ENCODE measurements at places on chromosomes 1 and 21.

DNA sequence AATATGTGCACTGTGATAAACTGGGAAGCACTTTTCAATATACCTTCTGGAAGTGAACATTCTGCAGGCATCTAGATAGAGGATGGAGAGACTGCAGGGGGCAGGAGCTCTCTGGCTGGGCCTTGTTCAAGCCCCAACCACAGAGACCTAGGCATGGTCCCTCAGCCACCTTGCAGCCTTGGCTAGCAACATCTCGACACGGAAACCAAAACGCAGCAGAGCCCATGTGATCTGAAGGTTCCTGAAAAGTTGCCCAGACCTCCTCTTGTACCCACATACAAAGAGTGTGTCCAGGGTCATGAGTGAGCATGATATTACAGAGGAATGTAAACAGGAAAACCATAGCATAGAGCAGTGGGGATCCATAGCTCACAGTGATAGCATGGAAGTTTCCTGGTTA is 33.1 kb upstream of the SAMD11 start:
- DNase-seq, result no peak

- DNase-seq, result no peak
These were observed 109.9 kb downstream of the NGF start for GRCh38 chr1:115228191-115228590.

DNA sequence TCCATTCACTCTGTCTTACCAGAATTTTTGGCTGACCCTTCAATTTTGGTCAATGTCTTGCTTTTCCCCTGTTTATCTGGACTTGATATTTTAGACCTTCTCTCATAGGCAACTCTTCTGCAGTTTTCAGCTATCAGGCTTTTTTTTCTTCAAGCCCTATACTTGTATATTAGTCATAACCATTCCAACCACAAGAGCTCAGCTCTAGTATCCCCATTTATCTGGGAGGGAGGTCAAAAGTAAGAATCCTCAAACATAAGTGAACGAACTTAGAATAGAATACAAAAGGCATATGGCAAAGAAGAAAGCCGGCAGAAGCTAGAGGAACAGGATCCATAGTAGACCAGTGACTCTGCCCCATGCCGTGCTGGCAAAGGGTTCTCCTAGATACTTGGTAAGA is 45.9 kb upstream of the TNFSF4 start:
- DNase-seq, result no peak

DNA sequence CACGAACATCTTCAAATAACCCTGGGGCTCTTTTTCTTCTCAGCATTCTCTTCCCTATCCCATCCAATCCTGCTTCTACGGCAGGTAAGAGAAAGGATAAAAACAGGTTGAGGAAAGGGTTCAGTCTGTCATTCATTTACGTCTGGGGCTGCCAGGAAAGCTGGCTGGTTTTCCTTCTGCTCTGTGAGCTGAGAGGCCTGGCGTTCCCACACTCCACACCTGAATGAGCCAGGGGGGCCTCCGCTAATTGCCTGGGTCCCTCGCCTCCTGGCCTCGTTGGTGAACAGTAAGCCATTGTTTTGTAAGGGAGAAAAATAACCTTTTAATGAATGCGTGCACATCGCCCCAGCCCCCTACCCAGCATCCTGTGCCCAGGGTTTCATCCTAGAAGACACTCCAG is 70.8 kb upstream of the SIM2 start:
- DNase-seq, result no peak

- no peak for DNase-seq
These were observed 47.4 kb upstream of the TSPAN2 start for GRCh38 chr1:115136706-115137105.

DNA sequence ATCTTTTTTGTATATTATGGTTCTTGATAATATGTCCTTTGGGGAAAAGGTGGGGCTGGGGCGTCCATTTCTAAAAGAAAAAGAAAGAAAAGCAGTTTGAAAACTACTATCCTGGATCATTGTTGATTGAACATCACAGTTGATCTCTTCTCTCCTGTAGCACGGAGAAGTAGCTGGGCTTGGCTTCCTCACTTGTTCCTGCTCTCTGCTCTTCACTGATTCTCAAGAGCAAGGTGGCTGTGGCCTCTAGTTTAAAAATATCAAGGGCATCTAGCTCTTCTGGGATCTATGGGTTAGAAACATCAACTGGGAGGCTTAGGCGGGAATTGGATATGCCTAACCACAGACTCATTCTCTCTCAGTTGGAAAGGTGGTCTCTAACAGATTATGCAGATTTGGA is 38.1 kb upstream of the EPHA8 start:
- no peak for DNase-seq

GRCh38 chr21:28875078-28875477 is 117.6 kb downstream of the LTN1 start:
- no peak for DNase-seq

DNA sequence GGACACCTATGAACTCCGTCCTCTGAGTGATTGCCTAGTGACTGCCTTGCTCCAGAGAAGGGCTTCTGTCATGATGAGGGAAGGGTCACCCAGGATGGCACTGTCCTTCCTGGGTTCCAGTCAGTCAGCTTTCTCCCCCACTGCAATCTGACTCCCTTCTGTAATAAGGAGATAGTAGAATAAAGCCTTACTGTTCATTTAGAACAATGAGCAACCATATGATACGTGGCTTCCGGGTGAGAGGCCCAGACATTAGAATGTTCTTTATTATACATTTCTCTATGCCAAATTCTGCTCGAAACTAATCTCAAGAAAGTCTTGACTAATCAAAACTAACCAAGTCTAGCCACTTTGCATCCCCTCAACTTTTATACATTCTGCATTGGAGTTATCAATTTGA is 8.5 kb upstream of the MTMR11 start:
- DNase-seq, result no peak

DNA sequence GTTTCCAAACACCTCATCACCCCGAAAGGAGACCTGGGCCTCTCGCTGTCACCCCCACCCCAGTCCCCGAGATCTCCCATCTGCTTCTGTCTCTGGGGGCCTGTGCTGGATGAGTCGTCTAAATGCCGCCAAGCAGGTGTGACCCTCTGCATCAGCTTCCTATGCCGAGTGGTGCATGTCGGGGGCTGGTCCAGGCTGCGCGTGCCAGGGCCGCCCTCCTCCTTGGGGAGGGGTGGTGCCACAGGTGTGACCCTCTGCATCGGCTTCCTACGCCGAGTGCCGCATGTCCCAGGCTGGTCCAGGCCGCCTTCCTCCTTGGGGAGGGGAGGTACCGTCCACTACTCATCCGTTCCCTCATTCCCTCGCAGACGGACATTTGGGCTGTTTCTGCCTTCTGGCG is 115.7 kb downstream of the PRDM16 start:
- no peak for DNase-seq

DNA sequence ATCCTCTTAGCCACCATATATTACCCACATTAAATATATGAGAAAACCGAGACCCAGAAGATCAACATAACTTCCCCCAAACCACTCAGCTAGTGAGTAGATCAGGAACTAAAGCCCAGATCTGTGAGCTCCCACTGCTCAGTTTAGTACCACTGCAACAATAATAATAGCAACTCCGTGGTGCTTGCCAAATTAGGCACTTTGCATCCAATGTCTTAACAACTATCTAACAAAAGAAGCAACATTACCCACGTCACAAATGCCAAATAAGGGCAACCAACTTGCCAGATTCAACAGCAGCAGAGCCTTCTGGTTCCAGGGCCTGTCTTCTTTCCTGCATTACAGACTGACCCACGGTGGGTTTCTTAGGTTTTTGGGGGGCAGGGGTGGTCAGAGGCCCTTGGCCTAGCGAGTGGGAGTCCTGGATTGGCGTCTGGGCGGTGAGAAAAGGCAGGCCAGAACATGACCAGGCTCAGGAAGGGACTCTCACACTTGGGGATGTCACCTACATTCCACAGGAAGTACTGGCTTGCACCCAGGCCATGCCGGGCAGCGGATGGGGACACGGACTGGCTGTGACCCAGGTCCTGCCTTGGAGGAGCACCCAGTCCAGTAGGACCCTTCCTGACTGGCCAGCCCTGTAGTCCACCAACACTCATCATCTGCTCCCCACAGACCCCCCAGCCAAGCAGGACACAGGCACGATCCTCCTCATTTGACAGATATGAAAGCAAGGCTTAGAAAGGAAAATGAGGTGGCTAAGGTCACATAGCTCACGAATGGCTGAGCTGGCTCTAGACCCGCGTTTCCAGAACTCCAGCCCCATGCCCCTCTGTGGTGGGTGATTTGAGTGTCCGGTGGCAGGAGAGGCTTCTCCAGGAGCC is 4.6 kb downstream of the HCRTR1 start:
- no peak for DNase-seq

DNA sequence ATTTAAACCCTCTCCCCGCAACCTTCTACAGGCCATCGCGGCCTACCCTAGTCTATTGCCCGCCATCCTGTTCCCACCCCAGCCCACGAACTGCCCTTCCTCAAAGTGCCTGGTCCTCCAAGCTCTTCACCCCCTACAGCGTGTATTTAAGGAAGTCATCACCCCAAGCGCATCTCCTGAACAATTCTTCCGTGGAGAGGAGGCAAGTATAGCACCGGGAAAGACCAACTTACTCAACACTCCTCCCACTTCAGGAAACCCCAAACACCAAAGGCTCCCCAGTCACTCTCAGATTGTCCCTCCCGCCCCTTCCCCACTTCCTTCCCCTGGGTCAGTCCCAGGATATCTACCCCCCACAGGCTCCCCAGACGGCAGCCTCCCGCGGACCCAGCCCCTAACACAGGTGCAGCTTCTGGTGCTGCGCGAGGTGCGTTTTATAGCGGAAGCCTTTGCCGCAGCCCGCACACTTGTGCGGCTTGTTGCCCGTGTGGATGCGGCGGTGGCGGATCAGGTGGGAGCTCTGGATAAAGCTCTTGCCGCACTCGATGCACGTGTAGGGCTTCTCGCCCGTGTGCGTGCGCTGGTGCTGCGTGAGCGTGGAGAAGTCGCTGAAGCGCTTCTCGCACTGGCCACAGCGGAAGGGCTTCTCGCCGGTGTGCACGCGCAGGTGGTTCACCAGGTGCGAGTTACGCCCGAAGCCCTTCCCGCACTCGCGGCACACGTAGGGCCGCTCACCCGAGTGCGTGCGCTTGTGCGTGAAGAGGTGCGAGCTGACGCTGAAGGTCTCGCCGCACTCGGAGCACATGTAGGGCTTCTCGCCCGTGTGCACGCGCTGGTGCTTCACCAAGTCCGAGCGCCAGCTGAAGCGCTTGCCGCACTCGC is 25.5 kb downstream of the ZNF697 start:
- DNase-seq, result no peak

GRCh38 chr1:223738465-223739365 is 26.4 kb downstream of the CAPN2 start:
- no peak for DNase-seq

GRCh38 chr21:26833460-26833939 is 11.7 kb downstream of the ADAMTS1 start:
- DNase-seq, result no peak

- DNase-seq, result no peak
These were observed 62.8 kb downstream of the RGS13 start for GRCh38 chr1:192698731-192699130.

DNA sequence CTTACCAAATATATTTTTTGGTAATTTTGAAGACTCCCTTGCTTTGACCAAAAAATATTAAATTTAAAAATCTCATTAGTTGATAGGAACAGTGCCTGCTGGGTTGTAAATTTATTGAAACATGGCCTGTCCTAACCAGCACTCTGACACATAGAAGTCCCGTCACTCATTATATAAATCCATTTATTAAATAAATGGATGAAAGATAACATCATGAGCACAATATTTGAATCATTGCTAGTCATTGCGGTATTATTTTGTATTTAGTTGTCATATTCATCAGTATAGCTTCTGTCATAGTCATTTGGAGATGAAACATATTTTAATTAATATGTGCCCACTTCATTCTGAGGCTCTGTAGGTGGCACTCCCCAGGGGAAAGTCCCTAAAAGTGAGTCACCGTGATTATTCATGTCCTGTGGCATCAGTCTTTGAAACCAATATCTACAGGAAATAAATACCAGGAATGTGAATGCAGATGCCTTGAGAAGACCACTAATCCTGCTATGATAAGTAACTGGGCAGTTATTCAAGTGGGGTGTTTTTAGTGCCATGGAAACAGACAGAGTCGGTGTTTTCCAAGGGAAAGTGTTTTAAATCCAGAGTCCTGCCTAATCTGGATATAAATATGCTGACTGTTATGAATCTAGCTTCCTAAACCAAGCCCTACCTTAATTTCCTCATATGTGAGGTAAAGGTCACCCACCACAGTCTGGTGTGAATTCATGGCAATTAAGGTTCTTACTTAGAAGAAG is 302.0 kb downstream of the DUSP10 start:
- peak; percentile 95 for DNase-seq

DNA sequence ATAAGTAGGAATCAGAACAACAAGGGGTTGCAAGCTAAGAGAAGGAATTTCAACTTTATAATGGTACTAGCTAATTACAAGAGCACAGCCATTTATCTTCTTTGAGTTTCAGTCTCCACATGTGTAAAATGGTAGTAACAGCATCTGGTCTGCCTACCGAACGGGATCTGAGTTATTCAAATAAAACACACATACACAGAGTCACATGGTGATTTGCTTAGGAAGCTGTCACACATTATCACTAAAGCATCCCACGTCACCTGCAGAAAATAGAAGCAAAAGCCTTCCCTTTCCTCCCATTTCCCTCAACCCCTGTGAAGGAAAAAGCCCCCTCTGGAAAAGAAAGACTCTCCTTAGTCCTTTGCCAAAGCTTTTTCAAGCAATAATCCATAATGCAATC is 389.7 kb downstream of the OMA1 start:
- DNase-seq, result no peak

- no peak for DNase-seq
These were observed 309 bp downstream of the NSL1 start for GRCh38 chr1:212791261-212791675.

DNA sequence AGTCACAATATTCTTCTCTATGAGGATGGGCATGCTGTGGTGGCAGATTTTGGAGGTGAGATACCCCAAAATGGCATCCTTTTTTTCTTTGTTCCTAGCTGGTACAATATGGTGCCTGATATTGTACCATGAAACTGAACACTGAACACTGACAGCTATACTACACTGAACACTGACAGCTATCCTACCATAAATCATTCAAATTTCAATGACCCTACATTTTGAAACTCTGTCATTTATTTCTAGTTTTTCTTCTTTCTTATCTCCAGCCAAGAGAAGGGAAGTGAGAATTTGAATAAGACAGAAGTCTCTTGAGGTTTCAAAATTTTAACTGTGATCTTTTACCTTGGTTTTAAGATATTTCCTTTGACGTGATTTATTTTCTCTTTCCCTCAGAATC is 76.3 kb downstream of the LRRC53 start:
- DNase-seq, result no peak

- DNase-seq, result no peak
These were observed 34.7 kb downstream of the PDE4B start for GRCh38 chr1:65827346-65827745.

Data from AG04449 (cell line).